ENCODE measurements at places on chromosomes 1 and 21.

DNA sequence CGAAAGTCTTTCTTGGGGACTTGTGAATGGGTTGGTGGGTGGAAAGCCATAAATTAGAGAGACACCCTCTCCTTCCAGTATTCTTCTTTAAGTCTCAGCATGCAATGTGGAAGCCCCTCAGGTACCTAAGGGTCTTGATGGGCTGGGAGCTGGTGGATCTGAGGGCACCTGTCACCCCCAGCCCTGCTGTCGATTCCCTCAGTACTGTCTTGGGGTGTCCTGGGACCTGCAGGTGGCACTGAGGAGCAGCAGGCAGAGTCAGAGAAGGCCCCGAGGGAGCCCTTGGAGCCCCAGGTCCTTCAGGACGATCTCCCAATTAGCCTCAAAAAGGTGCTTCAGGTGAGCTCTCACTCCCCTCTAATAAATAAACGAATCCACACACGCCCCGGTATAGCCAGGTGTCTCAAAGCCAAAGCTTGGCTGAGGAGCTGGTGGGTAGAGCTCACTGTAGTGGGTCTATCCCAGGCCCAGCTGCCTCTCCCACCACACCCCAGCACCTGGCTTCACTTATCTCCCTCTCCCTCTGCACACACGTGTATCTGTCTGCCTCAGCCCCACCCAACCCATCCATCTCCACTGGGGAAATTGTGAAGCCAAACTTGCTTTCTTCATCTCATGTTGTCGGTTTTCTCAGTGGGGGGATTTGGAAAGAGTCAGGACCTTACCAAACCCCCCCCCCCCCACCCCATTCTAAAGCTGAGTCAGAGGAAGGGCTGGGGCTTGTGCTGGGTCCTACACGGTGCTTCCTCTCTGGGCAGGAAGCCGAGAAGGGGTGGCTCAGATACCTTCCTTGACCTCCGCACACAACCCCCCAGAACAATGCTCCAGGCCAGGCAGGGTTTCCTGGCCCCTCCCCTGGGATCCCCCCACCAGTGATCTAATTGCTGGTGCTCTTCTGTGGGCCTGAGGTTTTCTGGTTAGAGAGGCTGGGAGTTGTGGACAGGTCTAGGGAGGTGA is 1.6 kb downstream of the ADAM15 start:
- no peak for DNase-seq

- DNase-seq = no peak
Measured at GRCh38 chr1:222557148-222557547, 9.2 kb upstream of the HHIPL2 start.

DNA sequence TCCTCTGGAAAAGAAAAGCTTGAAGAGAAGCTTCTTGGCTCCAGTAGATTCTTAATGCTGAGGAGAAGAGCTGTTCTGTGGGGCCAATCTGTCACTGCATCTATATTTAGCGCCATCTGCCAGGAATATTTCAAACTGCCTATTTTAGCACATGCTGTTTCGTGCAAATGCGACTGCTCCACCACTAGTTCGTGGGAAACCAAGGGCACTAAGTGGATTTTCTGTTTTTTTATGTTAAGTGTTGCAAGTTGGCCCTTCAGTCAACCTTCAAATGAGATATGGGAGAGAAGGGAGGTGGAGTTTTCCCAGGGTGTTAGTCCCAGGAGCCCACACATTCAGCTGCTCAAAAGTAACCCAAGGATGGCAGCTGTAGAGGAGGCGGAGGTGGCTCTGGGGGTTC is 91.9 kb downstream of the TSEN15 start:
- DNase-seq = no peak

DNA sequence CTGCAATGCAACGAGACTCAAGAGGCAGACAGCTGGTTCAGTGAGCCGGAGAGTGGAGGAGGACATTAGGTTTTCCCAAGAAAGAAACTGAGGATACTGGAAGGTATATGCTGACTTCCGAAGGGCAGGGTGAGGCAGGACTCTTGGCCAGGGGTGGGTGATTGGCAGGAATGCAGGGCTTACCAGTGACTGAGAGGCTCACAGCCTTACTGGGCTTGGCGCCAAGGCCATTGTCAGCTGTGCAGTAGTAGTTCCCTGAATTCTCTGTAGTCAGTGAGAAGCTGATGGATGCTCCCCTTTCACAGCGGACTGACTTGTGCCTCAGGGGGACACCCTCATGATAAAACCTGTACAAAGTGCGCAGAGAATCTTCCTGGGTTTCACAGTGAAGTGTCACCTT is 9.6 kb downstream of the FCRL5 start:
- DNase-seq = no peak

- DNase-seq = no peak
Measured at GRCh38 chr1:67863637-67864036, 30.4 kb upstream of the GNG12 start.

GRCh38 chr1:113103048-113103447 is 30.1 kb downstream of the LRIG2 start:
- no peak for DNase-seq

DNA sequence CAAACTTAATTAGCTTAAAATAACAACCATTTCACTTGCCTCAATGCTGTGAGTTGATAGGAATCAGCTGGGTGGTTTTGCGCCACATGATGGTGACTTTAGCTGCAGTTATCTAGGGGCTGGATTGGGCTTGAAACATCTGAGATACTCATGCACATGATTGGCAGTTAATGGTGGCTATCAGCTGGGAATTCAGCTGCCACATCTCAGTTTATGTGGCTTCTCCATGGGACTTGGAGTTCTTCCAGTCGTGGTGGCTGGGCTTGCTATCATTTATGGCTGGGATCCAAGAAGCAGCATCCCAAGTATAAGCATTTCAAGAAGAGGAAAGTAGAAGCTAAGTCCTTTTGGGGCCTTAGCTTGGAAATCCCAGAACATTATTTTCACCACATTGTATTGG is 36.4 kb downstream of the PDC start:
- DNase-seq = no peak
